ENCODE measurements at places on chromosomes 4 and X.

DNA sequence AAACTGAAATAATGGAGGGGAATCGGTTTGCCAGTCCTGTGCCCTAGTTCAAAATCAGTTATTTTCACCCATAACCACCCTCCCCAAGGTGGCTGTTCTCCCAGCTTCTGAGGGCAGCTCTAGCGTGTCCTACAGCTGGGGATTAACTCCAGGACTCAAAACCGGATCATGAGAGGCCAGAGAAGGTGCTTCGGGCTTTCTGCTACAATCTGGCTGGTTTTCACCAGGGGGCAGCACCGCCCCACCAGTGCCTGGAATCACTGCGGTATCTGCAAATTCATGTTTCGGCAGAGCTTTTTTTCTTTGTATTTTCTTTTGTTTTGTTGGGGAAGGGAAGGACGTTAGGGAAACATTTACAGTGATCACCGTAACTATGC lies 28.4 kb downstream of the PDHA1 start:
- peak; percentile 43 for DNase-seq

DNA sequence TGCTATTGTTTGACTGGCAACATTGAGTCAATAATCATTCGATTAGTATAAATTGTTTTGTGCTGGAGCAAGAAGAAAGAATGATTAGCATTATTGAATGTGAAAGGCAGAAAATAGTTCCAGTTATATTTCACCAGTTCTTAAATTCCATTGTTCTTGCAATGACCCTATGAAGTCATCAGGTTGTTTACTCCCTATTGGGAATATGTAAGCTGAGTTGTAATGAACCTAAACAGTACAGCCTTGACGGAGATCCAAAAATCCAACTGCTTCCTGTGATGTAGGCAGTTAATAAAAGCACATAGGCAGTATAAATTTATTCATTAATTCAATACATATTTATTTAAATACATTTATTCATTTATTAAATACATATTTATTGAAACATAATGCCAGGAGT lies 947.5 kb downstream of the PCDH7 start:
- no peak for DNase-seq

DNA sequence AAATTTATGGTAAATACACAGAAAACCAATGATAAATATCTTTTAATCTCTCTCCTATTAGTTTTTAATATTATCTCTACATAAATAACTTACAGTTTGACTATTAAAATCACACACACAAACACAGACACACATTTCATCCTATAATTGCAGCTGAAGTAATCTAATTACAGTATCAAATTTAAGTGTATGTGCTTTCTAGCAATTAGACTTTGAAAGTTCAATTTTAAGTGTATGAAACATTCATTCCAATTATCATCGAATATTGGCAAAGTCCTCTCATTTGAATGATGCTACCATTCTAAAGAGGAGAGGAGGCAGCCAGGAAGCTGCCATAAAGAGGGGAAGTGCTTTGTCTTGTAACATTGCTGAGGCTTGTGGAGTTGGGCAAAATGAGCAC lies 221.2 kb upstream of the PABPC4L start:
- DNase-seq = no peak

DNA sequence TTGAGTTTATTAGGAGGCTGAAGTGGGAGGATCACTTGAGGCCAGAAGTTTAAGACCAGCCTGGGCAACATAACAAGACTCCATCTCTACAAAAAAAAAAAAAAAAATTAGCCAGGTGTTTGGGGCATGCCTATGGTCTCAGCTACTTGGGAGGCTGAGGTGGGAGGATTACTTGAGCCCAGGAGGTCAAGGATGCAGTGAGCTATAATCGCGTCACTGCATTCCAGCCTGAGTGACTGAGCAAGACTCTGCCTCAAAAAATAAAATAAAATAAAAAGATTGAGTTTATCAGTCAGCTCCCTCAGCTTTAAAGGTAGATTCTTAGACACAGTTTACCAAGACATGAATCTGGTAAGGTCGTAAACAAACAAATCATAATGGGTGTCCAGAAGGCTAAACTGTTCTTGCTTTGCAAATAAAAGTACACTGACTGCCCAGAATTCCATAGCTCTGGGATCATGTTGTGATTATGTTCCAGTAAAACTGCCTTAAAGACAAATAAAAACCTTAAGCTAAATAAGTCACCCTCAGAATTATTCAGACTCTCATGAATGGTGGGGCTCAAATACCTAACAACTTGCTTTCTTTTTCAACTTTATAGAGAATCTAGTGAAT lies 18.7 kb downstream of the APOO start:
- no peak for DNase-seq

- DNase-seq = no peak
Observed at GRCh38 chr4:122826553-122827257, at the start of gene FGF2. Gene FGF2, plus strand, starts transcription at chr4:122826831. Its CDS starts 344 bp downstream, at chr4:122827175.

- DNase-seq = no peak
Observed at GRCh38 chr4:37924946-37925345, 34.1 kb downstream of the TBC1D1 start.

DNA sequence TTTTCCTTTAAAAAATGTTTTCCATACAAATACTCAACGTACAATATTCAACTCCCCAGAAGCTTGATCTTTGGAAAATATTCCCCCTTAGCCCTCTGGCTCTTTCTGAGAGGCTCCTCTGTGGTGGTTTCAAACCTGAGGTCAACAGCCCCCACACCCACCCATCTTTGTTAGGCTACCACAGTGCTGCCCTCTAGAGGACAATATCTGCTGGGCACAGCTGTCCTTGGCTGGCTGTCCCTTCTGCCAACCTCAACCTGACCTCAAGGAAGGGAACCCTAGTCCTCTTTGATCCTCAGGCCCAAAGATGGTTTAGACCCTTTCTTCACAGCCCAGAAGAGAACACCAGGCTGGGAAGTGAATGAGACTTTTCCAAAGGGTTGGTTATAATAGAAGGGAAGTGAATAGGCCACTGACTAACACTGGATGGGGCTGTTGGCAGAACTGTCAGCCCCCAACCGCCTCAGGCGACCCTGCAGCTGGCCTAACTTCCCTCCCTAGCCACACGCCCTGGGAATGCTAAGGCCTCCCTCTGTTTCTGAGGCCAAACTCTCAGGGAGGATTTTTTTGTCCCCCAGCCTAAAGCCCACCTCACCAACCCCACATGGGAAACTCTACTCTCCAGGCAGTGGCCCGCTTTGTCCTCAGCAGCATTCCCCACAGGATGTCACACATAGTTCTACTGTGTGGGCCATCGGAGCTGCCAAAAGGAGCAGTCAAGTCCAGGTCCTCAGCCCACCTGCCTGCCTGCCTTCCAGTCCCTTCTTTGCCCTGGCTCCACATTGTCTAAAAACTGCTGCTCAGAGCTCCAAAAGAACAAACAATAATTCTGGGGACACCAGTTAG lies 34.3 kb downstream of the NYX start:
- no peak for DNase-seq

GRCh38 chrX:115332832-115333231 lies 43.3 kb downstream of the LUZP4 start:
- no peak for DNase-seq

GRCh38 chrX:35787867-35788266 lies 10.3 kb upstream of the MAGEB16 start:
- no peak for DNase-seq

- DNase-seq = no peak
Observed at GRCh38 chr4:121696170-121696580, 605 bp downstream of the ANXA5 start.

- DNase-seq = no peak
Observed at GRCh38 chr4:175703956-175704600, 108.0 kb downstream of the GPM6A start.

- DNase-seq = no peak
Observed at GRCh38 chrX:148588649-148589310, 88.4 kb downstream of the AFF2 start.

DNA sequence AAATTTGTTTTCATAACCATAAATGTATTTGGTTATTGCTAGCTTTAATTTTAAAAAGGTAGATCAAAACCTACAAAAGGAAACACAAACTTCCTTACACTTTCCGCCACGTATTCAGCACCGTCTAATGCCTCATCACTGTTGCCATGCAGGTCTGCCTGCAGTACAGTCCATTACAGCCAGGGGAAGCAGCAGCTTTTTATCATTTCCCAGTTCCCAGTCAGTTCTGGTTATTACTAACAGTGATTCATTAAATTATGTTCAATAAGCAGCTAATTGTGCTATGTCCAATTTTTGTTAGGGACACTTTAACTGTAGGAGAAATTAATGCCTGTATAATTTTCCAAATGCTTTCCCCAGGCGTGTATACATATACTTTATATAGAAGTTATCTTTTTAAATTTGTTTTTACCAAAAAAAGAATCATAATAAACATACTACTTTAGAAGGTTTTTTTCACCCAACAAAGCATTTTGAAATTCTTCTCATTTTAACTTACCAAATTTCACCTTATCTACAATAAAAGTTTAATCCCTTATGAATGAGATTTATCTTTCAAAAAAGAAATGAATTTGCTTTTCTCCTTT lies 93.3 kb downstream of the ANXA3 start:
- peak; percentile 10 for DNase-seq

DNA sequence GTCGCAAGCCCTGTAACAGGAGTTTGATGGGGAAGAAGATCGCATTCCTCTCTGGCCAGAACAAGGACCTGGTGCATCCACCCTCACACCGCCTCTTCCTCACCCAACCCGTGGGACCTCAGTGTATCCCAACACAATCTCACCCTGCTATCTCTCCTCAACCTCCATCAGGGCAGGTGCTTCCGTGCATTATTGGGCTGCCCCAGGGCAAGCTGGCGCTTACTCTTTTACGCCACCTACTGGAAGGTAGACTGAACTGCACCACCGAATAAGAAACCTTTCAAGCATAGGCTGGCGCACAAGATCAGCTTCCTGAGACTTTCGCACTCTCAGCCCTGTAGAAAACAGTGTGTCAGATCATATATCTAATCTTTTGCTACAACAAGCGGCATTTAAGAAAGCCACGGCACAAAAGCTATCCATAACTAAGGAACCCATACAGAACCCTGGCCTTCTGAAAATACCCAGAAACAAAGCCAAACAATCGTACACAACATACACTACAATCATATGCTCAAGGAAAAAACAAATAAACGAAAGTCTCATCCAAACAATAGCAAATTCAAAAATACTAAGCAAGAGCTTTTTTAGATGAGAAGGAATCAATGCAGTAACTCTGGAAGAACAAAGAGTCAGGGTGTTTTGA lies 209.3 kb downstream of the UGT8 start:
- DNase-seq = no peak

GRCh38 chr4:48275247-48275646 lies 5.6 kb upstream of the TEC start:
- no peak for DNase-seq

DNA sequence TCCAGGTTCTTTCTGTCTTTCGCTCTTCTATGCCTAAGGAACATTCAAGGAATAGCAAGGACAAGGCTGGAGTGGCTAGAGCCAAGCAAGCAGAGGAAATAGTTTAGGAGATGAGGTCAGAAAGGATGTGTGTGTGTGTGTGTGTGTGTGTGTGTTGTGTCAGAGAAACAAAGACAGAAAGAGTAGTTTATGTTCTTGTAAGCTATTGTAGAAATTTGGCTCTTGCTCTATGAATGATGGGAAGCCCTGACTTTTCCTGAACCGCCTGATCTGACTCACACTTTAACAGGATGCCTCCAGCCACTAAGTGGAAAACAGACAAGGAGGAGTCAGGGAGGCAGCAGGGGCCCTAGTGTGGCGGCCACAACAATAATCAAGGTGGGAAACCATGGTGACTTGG lies 39.7 kb downstream of the LGI2 start:
- no peak for DNase-seq

DNA sequence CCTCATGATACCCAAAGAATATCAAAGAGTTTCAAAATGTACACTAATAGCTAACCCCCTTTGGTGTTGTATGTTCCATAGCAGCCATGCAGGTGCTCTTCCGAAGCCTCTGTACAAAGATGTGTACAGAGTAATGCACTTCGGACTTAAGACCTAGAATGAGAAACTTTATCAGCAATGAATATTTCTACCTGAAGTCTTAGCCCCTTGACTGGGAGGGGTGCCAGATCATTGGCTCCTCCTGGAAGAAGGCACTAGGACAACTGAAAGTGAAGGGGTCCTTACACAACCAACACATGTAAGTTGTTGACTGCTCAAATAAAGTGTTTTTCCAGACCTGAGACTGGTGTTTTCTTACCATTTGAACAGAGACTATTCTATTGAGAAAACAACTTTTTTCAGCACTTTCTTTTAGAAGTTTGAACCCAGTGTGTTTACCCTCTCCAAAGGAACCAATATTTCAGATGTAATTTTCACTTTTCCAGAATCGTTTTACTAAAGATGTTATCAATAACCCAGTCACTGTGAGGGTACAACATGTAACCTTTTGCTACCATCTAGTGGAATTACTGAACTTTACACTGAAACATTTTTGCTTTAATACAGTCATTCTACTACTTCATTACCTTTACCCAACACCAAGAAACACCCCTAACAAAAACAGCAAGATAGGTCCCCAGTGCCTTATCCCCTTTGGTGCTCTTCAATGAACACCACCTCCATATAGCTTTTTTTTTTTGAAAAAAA lies 33.3 kb upstream of the PRDX4 start:
- DNase-seq = no peak

GRCh38 chr4:61663310-61663709 lies 463.2 kb downstream of the ADGRL3 start:
- DNase-seq = no peak

GRCh38 chr4:152363086-152363485 lies 172.8 kb downstream of the FBXW7 start:
- no peak for DNase-seq

DNA sequence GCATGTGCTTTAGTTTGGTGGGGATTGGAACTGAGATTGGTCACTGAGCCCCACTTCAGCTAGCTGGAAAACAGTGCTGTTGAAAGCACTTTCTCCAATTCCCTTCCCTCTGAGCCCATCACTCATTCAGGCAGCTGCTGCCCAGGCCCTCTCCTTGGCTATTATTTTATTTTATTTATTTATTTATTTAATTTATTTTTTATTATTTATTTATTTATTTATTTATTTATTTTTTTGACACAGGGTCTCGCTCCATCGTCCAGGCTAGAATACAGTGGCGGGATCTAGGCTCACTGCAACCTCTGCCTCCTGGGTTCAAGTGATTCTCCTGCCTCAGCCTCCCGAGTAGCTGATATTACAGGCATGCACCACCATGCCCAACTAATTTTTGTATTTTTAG lies 51.8 kb upstream of the RBPJ start:
- no peak for DNase-seq

GRCh38 chr4:31383767-31384166 lies 663.6 kb downstream of the PCDH7 start:
- no peak for DNase-seq
